ENCODE measurements at places on chromosomes 13 and 19. TPM values are rescaled to one million over a fixed set of nuclear protein-coding genes. Genes with fewer than 3 reads are reported as not detected.

The MYH14 gene
- total RNA-seq = 6.8 TPM

The ZNF730 gene
- 0.13 TPM for total RNA-seq

The ZFR2 gene
- not detected for total RNA-seq

The CD209 gene
- total RNA-seq = not detected

The KCNRG gene
- 4.2 TPM for total RNA-seq

The ZSCAN5C gene
- total RNA-seq = not detected

The SMIM24 gene
- total RNA-seq = not detected

Measured in bronchial epithelial cell (primary cell).